ENCODE measurements at places on chromosomes 1 and 21.

GRCh38 chr1:177065430-177065829, 99.1 kb downstream of the ASTN1 start:
- DNase-seq: no peak

GRCh38 chr1:156618853-156619581, at the start of gene HAPLN2:
HAPLN2 (plus strand) TSS chr1:156619415; CDS start chr1:156623491, 4,076 bp downstream.
- DNase-seq: no peak

DNA sequence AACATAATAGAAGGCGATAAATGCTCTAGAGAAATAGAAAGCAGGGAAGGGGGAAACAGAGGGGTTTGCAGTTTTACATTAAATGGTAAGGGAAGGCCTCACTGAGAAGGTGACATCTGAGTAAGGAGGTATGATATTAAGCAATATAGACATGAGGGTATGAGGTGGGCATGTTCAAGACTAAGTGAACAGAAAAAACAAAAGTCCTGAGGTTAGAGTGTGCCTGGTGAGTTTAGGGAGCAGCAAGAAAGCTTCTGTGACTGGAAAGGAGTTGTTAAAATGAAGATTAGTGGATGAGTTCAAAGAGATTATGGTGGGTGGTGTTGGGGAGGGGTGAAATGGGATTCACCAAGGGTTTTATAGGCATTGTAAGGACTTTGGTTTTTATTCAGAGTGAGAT, 8.6 kb downstream of the RPRD2 start:
- no peak for DNase-seq

DNA sequence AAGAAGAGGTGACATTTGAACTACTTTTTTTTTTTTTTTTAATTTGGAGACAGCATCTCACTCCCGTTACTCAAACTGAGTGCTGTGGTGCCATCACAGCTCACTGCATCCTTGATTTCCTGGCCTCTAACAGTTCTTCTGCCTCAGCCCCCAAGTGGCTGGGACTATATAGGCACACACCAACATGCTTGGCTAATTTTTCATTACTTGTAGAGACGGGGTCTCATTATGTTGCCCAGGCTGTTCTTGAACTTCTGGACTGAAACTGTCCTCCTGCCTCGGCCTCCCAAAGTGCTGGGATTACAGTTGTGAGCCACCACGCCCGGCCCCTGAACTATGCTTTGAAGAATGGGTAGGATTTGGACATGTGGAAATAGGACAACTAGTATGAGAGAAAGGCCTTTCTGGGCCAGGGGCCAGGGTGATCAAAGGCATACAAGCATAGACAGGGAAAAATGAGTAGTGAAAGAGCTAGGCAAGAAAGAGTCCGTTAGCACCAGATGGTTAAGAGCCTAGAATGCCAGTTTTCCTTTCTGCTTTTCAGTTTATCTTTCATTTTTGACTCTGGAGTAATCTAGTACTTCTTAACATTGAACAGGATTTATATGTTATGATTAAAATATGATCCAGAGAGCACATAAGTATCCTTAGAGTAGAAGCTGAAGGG, 6.3 kb downstream of the RABGAP1L start:
- DNase-seq: peak; percentile 19

GRCh38 chr1:185864889-185865517, 130.8 kb downstream of the HMCN1 start:
- no peak for DNase-seq

DNA sequence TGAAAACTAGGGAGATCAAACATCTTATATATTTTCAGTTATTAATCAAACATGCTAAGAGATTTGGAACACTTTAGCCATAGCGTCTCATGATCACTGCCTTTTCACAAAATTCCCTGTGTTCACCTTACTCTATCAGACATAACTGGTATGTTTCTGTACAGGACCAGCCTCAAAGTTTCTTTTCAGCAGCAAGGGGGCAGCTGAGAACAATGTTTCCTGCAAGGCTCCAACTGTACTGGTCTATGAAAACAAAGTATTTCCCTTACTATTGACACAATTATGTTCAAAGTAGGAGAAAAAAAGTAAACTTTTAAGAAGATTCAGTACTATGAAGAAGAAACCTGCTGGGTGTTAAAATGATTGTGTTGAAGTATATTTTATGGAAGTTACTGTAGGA, 98.5 kb downstream of the ATF6 start:
- no peak for DNase-seq

- peak; percentile 65 for DNase-seq
Measured at GRCh38 chr21:37338671-37339551, 27.7 kb upstream of the DYRK1A start.

GRCh38 chr1:160095382-160096105, 2.9 kb downstream of the IGSF8 start:
- DNase-seq: no peak

GRCh38 chr1:162165528-162165927, 96.0 kb downstream of the NOS1AP start:
- no peak for DNase-seq

GRCh38 chr21:37454869-37455503, 88.4 kb downstream of the DYRK1A start:
- no peak for DNase-seq

DNA sequence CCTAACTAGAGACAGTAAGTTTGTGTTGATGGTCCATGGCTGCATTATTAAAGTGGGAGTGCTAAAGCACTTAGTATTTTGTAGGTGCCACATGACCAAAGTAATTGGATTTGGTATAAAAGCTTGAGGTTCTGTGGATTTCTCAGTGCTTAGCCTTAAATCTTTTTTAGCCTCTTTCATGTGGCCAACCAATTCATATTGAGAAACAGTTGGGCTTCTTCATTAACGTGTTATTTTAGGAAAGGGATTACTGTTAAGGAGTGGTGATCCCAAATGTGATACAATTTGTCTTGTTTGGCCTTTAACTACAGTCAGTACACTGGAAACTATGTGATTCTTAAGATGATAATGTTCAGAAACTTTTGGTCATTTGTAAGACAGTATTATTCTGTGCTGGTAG, 25.5 kb downstream of the MAN1A2 start:
- DNase-seq: no peak

GRCh38 chr1:29506678-29507225, 270.4 kb downstream of the PTPRU start:
- no peak for DNase-seq

GRCh38 chr1:221888218-221888617, 146.3 kb upstream of the DUSP10 start:
- no peak for DNase-seq

DNA sequence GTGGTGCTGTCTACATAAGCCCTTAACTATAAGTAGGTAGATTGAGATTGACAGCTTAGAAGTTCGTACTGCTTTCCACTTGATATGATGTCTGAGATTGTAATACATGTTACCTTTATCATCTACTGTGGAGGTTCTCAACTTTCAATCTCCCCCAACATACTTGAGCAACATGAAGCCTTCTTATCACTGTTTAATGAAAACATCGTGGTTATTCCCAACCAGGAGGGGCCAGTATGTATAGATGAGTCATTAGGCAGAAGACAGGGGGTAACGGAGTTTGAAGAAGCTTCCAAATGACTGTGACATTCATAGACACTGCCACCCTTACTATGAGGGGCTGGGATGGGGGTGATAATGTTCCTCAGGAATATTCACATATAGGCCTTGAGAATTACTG, 36.0 kb downstream of the CENPF start:
- no peak for DNase-seq

DNA sequence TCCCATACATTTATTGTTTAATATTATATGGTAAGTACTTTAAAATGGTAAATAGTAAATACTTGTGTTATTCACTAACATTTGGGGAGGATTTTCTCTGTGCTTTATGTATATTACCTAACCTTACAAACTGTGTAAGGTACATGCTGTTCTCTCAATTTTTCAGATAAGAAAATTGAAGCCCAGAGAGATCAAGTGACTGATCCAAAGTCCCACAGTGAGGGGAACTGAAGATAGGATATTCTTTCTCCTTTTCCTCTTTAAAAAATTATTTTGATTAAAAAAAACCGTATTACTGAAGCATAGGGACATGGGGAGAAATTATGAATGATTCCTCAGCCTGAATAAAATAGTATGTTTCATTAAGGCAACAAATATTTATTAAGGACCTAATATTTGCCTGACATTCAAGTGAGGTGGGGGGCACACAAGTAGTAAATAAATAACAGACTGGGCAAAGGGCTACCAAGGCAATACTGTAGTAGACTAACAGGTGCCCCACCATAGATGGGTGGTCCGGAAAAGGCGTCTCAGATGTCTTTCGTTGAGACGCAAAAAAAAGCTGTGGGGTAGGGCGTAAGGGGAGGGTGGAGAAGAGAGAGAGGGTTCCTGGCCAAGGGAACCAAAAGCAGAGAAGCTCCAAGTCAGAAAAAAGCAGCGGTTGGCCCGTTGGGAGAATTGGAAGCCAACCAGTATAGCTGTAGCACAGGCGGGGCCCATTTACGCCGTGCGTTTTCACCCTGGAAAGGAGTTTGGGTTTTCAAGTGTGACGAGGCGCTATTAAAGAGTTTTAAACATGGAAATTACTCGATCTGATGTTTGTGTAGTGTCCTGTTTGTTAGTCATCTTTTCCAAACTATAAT, 944 bp upstream of the AGO3 start:
- peak; percentile 52 for DNase-seq

DNA sequence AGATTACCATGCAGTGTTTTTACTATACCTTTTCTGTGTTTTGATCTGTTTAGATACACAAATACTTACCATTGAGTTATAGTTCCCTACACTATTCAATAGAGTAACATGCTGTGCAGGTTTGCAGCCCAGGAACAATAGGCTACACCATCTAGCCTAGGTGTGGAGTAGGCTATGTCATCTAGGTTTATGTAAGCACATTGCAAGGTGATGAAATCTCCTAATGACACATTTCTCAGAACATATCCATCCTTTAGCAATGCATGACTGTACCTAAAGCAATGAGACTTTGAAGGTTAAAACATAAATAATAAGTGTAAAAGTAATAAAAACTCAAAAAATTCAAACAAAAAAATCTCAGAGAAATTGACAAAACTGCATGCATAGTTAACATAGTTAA, 358.6 kb downstream of the USH2A start:
- DNase-seq: no peak

GRCh38 chr1:240413732-240414131, 198.2 kb downstream of the GREM2 start:
- DNase-seq: no peak

DNA sequence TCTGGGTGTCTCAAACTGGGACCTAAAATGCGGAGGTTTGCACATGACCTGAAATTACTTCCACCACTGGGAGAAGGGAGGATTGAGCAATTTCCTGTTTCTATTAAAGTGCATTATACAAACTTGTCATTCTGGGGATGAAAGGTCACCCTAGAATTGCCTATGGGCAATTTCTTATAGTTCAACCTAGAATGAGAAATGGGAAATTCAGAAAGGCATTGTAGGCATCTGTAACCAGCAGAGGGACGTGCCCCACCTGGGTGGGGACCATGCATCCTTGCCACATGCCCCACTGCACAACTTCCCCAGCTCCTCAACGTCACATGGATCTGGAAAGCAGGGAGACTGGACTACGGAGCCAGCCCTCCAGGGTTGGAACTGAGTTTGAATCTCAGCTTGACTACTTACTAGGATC, 47.0 kb downstream of the MRPL39 start:
- peak; percentile 93 for DNase-seq

- DNase-seq: no peak
Measured at GRCh38 chr1:207430602-207431001, 23.5 kb upstream of the CR2 start.

DNA sequence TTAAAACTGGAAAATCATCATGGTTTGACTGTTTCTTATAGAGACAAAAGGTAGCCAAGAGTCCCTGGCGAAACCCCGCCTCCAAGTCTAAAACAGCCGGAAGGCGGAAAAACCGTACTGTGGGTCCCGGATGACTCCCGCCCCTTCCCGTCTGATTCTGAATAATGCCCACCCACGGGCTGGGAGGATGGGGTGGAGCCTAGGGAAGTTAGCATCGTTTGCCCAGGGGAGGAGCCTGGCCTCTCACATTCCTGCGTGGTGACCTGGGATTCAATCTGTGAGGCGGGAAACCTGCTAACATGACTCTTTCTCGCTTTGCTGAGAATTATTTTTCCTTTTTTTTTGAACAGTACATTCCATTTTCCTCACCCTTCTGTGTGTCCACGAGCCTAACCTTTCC, 124.9 kb downstream of the KCNK1 start:
- no peak for DNase-seq

DNA sequence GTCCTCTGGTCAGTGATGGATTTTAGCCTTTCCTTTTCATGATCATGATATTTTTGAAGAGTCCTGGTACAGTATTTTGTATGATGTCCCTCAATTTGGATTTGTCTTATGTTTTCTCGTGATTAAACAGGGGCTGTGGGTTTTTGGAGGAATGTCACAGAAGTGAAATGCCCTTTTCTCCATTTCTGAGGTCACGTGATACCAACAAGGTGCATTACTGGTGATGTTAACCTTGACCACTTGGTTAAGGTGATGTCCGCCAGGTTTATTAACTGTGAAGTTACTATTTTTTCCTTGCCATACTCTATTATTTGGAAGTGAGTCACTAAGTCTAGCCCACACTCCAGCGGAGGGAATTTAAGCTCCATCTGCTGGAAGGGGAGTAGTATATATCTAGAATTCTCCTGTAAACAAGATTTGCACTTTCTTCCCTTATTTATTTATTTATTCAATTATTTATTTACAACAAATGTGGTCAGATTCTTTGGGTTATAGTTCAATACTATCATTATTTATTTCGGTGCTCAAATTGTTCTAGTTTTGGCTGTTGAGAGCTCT, 123.4 kb downstream of the HIVEP3 start:
- peak; percentile 45 for DNase-seq

DNA sequence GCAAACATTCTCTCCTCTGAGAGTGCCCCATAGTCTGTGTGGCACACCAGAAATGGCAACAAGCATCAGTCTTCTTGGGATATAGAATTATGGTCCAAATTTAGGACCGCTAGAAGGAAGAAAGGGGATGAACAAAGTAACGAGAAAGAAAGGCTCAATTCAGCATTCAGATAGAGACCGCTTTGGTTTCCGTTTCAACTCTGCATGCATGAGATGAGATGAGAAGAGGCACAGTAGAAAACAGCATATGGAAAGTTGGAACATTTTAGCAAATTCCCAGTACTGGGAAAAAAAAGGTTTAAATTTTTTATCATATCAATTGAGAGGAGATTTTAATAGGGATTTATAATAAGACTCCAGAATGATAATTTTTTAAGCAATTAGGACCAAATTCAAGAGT, 595.5 kb upstream of the CHRM3 start:
- DNase-seq: no peak

GRCh38 chr1:31426249-31426922, 13.4 kb downstream of the SERINC2 start:
- DNase-seq: no peak

GRCh38 chr1:164641353-164641730, 82.4 kb downstream of the PBX1 start:
- DNase-seq: no peak

GRCh38 chr1:46166521-46167462, 8.1 kb upstream of the TSPAN1 start:
- DNase-seq: no peak

GRCh38 chr1:155514582-155515187, 47.9 kb downstream of the ASH1L start:
- no peak for DNase-seq

DNA sequence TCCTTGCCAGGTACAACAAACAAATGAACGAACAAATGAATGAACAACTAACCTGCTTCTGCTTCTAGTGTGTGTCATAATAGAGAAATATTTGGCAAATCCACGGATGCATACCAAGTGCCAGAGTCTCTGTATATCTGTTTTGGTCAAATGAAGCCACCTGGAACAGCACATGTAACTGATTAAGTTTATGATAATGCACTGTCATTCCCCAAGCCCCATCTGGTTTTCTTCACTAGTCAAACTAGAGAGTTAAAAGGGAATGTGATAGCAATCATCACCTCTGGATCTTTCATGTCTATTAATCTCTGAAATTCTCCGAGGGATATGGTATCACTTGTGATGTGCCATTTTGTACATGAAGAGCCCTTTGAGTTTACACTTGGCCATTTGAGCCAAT, 21.0 kb upstream of the SCAF4 start:
- no peak for DNase-seq
